Activated naive CD8-positive, alpha-beta T cell treated with anti-CD3 and anti-CD28 coated beads, Interleukin-2, amount 10 ng/mL, durations not matched to agents 7 days and 5 days (primary cell): ENCODE measurements at places on chromosomes 4 and X. TPM values are rescaled to one million over a fixed set of nuclear protein-coding genes. Genes with fewer than 3 reads are reported as not detected.

DNA sequence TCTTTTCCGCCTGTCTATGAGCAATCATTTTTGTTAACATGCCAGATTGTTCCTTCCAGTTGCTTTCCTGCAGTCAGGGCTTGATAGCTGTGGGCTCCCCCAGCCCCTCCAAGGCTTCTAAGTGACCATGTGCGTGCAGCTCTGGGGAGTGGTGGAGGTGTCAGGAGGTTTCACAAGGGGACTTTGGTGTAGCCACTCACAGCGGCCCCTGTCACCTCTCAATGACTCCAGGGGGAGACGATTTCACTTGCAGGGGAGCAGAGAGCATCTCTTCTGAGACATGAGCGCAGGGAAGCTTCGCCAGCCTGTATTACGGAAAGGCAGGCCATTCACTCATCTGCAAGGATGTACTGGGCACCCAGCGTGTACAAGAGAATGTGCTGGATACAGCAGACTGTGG, 3.1 kb upstream of the GPR78 start:
- H3K4me1 ChIP-seq = no peaks in the 10 kb centered on the region
- no peak for DNase-seq
- H3K27me3 ChIP-seq = peaks cover 2% of the 10 kb centered on the region
- H3K4me3 ChIP-seq = no peak overlapping the region
- no peak overlapping the region for H3K27ac ChIP-seq

DNA sequence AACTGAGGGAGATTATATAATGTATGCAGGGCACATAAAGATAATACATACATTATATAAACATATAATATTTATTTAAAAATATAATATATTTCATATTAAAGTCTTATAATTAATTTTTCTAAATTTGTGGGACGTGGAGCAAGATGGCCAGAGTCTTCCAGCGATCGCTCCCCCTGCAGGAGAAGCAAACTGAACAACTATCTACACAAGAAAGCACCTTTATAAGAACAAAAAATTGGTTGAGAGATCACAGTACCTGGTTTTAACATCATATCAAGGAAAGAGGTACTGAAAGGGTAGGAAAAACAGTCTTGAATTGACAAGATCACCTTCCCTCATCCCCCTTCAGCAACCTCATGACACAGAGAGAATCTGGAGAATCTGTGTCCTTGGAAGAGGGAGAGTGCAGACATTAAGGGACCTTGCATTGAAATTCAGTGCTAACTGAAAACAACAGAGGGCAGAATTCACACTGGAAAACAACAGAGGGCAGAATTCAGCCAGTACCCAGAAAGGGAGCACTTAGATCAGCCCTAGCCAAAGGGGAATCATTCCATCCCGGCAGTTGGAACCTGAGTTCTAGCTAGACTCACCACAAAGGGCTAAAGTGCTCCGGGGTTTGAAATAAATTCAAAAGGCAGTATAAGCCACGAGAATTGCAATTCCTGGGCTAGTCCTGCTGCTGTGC, 262.5 kb upstream of the NDST3 start:
- no peak overlapping the region for H3K4me3 ChIP-seq
- H3K27me3 ChIP-seq = peaks cover 2% of the 10 kb centered on the region
- H3K27ac ChIP-seq = no peak overlapping the region
- no peaks in the 10 kb centered on the region for H3K4me1 ChIP-seq
- H3K36me3 ChIP-seq = no peaks in the 10 kb centered on the region

CXCL1 gene
- not detected for total RNA-seq

DNA sequence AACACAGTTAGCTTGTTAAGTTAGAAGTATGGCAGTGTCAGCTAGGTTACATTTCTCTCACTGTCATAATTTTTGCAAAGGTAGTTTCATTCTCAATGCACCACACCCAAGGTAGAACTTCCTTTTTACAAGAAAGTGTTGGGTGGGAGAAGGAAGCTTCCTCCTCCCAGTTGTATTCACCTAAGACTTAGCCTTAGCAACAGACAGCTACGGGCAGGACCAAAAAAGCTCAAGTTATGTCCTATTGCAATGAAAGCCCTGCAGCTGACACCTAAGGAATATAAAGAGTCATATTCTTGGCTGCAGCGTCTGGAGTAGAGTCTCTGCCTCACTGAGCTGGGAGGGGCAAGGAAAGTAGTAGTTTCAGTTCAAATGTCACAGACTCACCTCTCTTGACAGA, 25.1 kb upstream of the PRDM8 start:
- no peaks in the 10 kb centered on the region for H3K27me3 ChIP-seq
- H3K36me3 ChIP-seq = peaks cover 10% of the 10 kb centered on the region
- peaks cover 37% of the 10 kb centered on the region for H3K4me1 ChIP-seq
- peak overlapping the region; percentile 57 for H3K4me3 ChIP-seq

N4BP2 gene
- 31.9 TPM for total RNA-seq

GRCh38 chrX:21639775-21640174, 18.4 kb downstream of the KLHL34 start:
- H3K27ac ChIP-seq = no peak overlapping the region
- H3K4me3 ChIP-seq = no peak overlapping the region
- no peaks in the 10 kb centered on the region for H3K4me1 ChIP-seq
- no peaks in the 10 kb centered on the region for H3K36me3 ChIP-seq

PDGFRA gene
- not detected for total RNA-seq

WDR19 gene
- 21.0 TPM for total RNA-seq

TEC gene
- total RNA-seq = 4.2 TPM

- DNase-seq = no peak
- H3K4me3 ChIP-seq = peak overlapping the region; percentile 84
- peaks cover 5% of the 10 kb centered on the region for H3K27me3 ChIP-seq
- H3K4me1 ChIP-seq = peaks cover 6% of the 10 kb centered on the region
- peak overlapping the region; percentile 73 for H3K27ac ChIP-seq
These were observed 552 bp downstream of the TCEAL9 start for GRCh38 chrX:103356858-103357257.

TEX13D gene
- total RNA-seq = not detected

DNA sequence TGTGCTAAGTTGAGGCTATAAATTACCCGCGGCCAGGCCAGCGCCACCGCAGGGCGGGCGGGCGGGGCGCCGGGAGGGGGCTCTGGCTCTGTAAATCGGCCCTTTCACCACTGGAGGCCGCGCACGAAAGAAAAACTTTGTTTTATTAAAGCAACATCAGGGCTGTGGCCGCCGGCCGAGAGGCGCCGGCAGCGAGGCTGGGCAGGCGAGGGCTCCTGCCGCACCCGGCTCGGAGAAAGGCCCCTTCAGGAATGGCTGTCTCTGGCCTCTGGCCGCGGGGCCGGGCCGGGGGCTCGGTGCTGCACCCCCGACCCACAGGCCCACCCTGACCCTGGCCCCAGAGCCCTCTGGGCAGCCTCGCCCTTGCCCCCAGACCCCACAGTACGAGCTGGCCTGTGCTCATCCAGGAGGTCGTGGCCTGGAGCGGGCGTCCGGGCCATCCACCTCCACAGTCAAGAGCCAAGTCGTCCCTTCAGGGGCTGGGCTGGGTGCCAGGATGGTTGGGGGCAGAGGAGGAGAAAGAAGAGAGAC, 29.5 kb upstream of the FGFR3 start:
- H3K36me3 ChIP-seq = no peaks in the 10 kb centered on the region
- peaks cover 1% of the 10 kb centered on the region for H3K4me1 ChIP-seq
- peaks cover 20% of the 10 kb centered on the region for H3K27me3 ChIP-seq
- DNase-seq = no peak
- no peak overlapping the region for H3K4me3 ChIP-seq

DNA sequence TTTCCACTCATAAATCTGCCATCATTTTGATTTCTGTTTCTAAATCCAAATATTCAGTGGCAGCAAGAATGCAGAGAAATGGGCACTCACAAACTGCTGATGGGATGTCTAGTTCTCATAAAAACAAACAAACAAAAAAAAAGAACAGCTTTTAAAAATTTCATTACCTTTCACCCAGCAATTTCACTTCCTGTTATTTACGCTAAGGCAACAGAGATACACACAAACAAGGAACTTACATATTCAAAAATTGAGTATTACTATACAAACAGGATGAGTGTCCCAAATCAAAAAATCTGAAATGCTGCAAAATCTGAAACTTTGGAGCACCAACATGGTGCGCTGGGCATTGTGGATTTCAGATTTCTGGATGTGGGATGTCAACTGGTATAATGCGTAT, 36.4 kb downstream of the FAT1 start:
- H3K27me3 ChIP-seq = no peaks in the 10 kb centered on the region
- H3K4me3 ChIP-seq = no peak overlapping the region
- no peak overlapping the region for H3K27ac ChIP-seq

GRCh38 chrX:118630848-118631247, 96.6 kb upstream of the IL13RA1 start:
- H3K36me3 ChIP-seq = peaks cover 12% of the 10 kb centered on the region
- H3K4me3 ChIP-seq = no peak overlapping the region
- no peaks in the 10 kb centered on the region for H3K27me3 ChIP-seq
- H3K27ac ChIP-seq = no peak overlapping the region
- H3K4me1 ChIP-seq = no peaks in the 10 kb centered on the region

DNA sequence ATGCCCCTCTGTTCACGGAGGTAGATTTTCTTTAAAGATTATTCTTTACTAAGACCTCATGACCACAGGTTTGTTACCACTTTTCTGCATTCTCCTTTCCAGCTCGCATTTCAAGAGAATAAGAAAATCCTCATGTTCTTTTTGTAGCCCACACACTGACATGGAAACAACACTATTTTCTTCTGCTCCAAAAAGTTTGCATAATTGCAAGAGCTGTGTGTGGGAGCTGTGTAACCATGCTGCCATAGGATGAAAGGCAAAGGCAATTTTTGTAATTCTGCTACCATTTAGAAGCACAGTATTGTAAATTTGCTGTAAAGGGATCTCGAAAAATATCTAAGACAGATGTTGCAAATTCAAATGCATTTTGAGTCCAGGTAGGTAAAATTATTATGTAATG, 302.4 kb upstream of the EMCN start:
- H3K36me3 ChIP-seq = no peaks in the 10 kb centered on the region
- H3K4me3 ChIP-seq = no peak overlapping the region
- H3K27me3 ChIP-seq = peaks cover 2% of the 10 kb centered on the region
- DNase-seq = no peak
- no peaks in the 10 kb centered on the region for H3K4me1 ChIP-seq

- H3K36me3 ChIP-seq = no peaks in the 10 kb centered on the region
- H3K27me3 ChIP-seq = no peaks in the 10 kb centered on the region
- H3K4me3 ChIP-seq = no peak overlapping the region
These were observed 23.7 kb upstream of the FAM47B start for GRCh38 chrX:34918856-34919255.

MAGEA11 gene
- total RNA-seq = not detected

C4orf36 gene
- total RNA-seq = not detected
